OCI-M1 (cell line): ENCODE measurements at places on chromosomes 2 and 18.

GRCh38 chr2:32755666-32756065, 127.8 kb downstream of the TTC27 start:
- peak; percentile 15 for DNase-seq

DNA sequence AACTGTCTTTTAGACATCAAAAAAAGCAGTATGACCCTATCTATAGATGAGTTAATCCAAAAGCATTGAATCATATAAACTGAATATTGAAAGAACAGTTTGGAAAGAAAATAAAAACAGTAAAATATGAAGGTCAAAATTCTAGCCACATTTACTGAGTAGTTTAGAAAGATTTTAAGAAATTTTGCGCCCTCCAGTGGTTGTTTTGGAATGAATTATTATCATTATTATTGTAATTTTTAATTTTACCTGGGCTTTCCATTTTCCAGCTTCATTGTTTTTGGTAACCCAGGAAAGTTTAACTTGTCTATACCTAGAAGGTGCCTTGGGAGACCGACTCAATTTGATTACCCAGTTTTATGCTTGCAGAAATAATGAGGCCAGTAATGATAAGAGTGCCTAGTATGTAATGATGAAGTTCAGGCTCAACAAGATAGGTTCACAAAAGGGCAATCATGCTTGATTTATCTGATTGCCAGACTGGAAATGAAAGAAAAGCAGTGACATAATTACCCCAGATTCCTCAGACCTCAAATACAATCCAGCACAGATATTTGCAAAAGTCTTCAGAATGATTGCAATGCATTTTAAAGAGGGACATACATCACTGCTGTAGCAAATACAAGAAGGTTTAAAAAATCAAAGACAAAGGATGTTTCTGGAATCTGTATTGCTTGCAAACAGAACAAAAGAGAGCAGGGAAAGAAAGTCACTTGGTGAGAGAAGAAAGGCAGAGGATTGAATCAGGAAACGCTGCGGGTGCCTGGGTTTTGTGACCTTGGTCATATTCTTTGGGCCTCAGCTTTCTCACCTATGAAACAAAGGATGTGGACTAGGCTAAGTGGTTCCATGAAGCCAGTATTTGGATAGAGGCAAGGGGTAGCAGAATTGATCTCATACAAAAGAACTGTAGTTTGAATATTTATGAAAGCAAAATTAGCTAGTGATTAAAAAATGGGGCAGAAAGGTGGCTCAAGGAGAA, 153.8 kb downstream of the MAP2 start:
- DNase-seq: peak; percentile 51

DNA sequence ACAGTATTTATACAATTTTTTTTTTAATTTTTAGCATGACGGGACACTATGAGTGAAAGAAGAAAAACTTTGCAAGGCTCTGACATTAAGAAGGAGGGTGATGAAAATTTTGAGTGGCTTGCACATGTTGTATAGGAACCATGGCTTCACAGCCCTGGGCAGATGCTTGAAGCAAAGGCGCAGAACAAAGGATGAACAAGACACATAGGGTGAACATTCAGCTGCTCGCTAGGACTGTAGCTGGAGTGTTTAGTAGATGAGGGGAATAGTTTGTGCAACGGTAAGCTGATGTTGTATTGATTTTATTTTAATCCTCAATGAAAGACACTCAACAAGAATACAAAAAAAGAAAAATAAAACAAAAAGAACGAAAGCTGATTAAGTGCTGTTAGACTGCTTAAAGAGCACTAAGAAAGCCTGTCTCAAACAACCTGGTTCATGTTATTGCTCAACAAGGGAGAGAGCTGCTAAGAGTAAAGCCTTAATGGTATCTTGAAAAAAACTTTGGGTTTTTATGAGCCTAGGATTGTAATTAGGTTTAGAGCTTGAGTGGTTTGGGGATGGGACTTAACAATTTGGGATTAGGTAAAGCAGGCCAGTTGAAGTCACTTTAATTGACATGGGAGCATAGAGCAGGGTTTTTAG, 41.2 kb upstream of the GCFC2 start:
- DNase-seq: no peak

DNA sequence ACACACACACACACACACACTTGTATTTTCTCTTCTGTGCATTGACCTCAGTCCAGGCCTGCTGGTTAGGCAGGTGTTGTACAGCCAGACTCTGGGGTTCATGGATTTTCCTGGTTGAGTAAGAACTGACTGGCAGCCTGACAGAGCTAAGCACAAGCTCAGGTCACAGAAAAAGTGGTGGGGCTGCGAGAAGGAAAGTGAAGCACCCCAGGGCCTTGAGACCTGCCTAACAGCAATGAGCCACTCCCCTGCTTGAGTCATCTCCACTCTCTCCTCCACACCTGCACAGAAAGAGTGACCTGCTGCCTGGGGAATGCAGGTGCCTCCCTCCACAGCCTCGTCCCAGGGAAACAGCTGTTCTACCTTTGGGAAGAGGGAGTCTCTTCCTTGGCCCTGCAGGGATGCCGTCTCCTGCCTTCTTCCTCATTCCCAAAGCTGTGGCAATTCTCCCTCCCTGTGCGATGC, 91.4 kb upstream of the LGALSL start:
- DNase-seq: no peak

- no peak for DNase-seq
Measured at GRCh38 chr2:160141912-160142311, 58.2 kb downstream of the ITGB6 start.

GRCh38 chr2:79630972-79631557, 118.2 kb downstream of the CTNNA2 start:
- DNase-seq: no peak

DNA sequence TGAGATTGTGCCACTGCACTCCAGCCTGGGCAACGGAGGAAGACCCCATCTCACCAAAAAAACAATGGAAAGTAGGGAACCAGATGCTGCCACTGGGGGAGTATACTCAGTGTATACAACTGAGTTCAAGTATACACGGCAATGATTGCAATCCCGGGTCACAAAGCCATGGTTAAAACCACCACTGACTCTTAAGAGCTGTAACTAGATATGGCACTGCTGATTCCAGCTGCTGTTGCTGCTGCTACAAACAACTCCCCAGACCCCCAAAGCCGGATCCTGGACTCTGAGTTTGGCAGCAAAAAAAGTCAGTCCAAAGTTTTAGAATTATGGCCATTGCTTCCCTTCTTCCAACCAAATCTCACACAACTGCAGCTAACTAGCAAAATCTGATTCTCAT, 43.7 kb upstream of the COX7A2L start:
- no peak for DNase-seq

GRCh38 chr2:216987252-216987821, 127.5 kb upstream of the TNP1 start:
- DNase-seq: peak; percentile 80
